ENCODE measurements at places on chromosomes 11 and 22. TPM values are rescaled to one million over a fixed set of nuclear protein-coding genes. Genes with fewer than 3 reads are reported as not detected.
A peak's percentile ranks its signal among the peaks of the same experiment; 100 is the strongest.

EML3 gene
- 73.9 TPM for total RNA-seq

ALDH3B1 gene
- 91.6 TPM for total RNA-seq

TNNI2 gene
- total RNA-seq: not detected

ANO9 gene
- 0.78 TPM for total RNA-seq

CCDC81 gene
- 1.7 TPM for total RNA-seq

MRGPRX3 gene
- total RNA-seq: not detected

DUSP8 gene
- total RNA-seq: 1.9 TPM

DNA sequence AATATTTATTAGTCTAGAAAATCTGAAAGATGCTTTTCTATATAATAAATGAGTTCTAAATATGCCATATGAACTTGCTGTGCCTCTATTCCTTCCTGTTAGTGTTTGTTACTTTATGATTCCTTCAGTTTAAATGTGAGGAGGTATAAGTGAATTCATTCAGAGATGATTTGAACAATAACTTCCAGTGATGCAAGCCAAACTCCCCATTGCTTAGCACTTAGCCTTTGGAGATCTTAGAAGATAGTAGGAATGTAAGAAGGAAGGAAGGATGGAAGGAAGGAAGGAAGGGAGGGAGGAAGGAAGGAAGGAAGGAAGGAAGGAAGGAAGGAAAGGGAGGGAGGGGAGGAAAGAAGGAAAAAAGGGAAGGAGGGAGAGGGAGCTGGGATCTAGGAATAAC lies 25.1 kb downstream of the MMP13 start:
- no peak for DNase-seq

GRCh38 chr22:48882636-48883200 lies 945.0 kb downstream of the BRD1 start:
- DNase-seq: no peak

DNA sequence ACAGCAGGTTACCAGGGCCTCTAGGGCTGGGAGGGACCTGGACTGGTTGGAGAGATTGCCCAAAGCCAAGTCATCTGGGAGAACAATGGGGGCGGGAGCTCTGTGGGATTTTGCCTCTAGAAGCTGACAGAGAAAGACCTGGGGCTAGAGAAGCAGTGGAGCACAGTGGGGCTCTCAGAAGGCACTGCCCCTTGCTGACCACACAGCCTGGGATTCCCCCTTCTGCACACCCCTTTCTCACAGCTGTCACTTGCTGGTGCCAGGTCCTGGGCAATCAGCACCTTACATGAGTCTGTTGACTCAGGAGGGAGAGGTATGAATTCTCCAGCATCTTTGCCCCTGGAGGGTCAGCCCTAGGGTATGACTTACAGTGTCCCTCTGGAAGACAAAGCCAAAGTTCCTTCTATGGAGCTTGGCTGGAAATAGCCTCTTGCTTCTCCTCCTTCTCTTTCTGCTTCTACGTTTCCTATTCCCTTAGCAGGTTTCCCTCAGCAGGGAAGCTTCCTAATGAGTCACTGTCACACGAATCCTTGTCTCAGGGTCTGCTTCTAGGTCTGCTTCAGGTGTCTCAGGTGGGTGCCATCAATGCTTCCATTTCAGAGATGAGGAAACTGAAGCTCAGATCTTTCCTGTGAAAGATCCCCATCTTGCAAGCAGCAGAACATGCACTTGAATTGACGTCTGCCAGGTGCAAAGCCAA lies 27.0 kb downstream of the GDPD5 start:
- no peak for DNase-seq

GRCh38 chr11:69648679-69649575 lies 8.0 kb downstream of the CCND1 start:
- DNase-seq: no peak

GRCh38 chr11:8756201-8756600 lies 73.6 kb downstream of the RPL27A start:
- DNase-seq: no peak

DNA sequence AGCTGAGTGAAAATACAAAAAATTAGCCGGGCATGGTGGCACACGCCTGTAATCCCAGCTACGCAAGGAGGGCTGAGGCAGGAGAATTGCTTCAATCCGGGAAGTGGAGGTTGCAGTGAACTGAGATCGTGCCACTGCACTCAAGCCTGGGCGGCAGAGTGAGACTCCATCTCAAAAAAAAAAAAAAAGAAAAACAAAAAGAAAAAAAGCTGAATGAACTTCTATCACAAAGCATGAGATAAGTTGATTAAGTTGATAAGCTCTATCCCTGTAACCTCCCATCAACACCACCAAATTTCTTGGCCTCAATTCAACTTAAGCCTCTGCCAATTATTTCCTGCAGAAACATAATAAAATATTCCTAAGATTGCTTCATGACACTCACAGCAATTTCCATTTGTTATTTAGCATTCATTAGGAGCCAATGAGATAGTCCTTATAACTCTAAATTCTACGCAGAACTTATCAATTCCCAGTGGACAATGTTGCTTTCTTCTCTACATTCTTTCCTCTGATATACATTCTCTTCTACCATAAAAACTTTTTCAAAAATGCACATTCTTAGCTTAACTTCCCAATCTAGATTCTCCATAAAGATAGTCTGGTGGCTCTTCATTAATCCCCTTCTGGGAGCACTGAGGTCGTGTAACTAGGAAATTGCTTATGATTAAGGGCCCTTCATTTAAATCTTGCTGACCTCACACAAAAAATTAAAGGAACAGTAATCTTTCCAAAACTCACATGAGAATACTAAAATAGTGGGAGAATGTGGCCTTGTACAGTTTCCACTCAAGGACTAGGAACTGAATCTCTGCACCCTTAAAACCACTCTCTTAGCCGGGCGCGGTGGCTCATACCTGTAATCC lies 2.9 kb downstream of the AMBRA1 start:
- no peak for DNase-seq

DNA sequence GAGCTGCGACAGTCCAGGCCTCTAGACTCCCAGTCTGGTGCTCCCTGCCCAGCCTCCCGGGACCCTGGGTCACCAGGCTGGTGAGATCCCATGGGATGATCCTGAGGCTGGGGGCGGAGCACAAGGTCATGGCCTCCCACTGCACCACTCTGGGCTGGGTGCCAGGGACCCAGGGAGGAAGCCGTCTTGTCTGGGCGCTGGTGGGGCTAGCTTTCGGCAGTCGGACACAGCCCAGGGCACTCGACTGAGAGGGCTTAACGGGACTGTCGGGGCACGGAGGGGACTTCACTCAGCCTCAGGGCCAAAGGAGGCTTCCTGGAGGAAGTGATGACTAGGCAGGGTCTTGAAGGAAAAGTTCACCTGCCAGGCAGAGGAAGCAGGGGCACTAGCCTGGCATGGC lies 39.0 kb downstream of the ZC3H7B start:
- DNase-seq: no peak

DNA sequence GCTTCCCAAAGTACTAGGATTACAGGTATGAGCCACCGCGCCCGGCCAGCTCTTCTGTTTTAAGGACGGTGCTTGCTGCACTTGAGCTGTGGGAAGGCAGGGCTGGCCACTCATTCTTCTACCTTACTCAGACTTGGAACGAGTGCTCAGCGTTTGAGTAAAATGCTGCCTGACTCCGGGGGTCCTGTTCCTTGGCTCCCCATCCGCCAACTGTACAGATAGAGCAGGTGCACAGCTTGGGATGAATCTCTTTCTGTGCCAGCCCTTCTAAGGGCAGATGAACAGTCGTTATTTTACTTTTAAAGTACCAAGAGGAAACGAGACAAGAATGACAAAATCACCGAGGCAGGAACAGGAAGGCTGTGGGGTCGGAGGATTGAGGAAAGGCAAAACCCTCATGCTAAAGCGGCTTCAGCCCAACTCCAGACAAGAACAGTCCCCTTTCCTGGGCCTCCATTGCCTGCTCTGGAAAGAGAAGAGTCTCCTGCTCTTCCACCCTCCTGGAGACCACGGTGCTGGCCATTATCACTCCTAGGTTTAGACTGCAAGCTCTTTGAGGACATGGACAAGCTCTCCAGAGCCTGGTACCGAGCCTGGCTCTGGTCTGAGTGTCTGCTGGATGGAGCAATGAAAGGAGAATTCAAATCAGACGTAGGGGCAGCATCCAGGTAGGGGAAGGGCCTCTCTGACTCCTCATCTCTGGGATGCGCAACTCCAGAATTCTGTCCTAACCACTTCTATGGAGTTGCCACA lies 1.1 kb upstream of the SUN2 start:
- no peak for DNase-seq

GRCh38 chr11:118790357-118791110 lies 430 bp downstream of the DDX6 start:
- peak; percentile 78 for DNase-seq

GRCh38 chr11:114321621-114322257 lies 25.5 kb downstream of the NNMT start:
- DNase-seq: no peak

GRCh38 chr11:106986261-106986660 lies 32.0 kb downstream of the GUCY1A2 start:
- DNase-seq: no peak

- DNase-seq: no peak
These were observed 76.2 kb upstream of the TTLL12 start for GRCh38 chr22:43262990-43263644.

GRCh38 chr11:46293641-46294103 lies 16.2 kb downstream of the CREB3L1 start:
- DNase-seq: no peak
